ENCODE measurements at places on chromosomes 16 and 17.

- DNase-seq: no peak
Measured at GRCh38 chr16:72876221-72876620, 171.7 kb downstream of the ZFHX3 start.

- no peak for DNase-seq
Measured at GRCh38 chr16:4646773-4647643, 22.4 kb downstream of the MGRN1 start.

- no peak for DNase-seq
Measured at GRCh38 chr16:6602405-6602804, 730.2 kb upstream of the RBFOX1 start.

- no peak for DNase-seq
Measured at GRCh38 chr17:81245024-81245664, 6.0 kb downstream of the NDUFAF8 start.

GRCh38 chr17:83125515-83126274, 46.3 kb downstream of the METRNL start:
- no peak for DNase-seq

DNA sequence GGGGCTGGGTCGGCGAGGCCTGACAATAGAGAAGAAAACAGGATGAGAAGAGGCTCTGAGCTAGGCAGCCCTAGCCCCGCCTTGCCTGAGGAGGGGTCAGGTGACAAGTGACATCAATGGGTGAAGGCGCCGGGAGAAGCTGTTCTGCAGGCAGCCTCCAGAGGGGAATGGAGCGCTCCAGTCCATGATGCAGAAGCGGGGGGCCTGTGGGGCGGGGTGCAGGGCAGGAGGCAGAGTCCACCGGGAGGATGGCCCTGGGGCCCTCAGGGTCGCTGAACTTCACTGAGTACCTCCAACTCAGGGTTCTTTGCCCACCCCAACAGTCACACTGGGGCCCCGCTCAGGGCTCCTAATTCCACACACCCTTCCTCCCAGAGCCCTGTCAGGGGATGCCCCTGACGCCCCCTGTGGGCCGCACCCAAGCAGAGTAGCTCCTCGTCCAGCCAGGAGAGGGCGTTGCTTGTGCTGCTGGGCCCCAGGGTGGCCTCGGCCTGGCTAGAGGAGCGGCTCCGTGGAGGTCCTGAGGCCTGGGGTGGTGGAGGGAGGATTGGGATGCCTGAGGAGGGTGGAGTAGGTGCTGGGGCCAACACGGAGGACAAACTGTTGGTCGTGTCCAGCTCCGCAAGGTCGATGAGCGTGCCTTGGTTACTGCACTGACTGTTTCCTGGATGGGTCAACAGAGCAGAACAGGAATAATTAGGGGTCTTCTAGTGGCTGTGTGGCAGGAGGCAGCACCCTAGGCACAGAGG, 20.8 kb downstream of the GGA3 start:
- no peak for DNase-seq

DNA sequence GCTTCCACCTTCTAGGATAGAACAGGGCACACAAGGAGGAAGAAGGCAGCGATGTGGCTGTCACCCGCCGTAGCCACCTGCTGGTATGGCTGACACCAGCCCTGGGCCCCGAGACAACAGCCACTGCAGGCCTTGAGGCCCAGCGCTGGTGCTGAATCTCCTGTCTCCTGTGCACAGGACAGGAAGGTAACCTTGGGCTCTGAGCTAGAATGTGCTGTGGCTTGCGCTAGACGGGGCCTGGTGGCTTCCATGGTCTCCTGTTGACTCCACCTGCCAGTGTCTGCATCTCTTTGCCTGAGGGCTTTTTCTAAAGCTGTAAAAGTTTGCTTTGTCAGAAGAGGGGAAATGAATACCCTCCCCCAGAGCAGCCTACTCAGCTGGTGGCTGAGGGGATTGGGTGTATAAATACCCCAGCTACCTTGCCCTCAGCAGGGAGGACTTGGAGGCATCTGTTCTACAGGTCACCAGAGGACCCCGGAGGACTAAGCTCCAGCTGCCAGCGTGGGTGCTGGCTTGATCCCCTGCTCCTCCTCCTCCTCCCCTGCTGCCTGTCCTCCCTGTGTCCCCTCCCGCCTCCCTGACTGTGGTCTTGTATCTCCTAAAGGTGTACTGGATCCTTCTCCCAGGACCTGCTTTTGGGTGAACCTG, 76.1 kb upstream of the SDK2 start:
- no peak for DNase-seq

GRCh38 chr17:35293151-35293847, 50.4 kb downstream of the SLFN5 start:
- DNase-seq: no peak

GRCh38 chr17:82118168-82118814, 20.3 kb upstream of the FASN start:
- no peak for DNase-seq

- no peak for DNase-seq
Measured at GRCh38 chr17:45117848-45118646, 14.3 kb downstream of the PLCD3 start.

GRCh38 chr16:10114409-10114808, 67.8 kb downstream of the GRIN2A start:
- no peak for DNase-seq

- DNase-seq: peak; percentile 33
Measured at GRCh38 chr17:44522883-44523671, 19.9 kb upstream of the GPATCH8 start.

- DNase-seq: no peak
Measured at GRCh38 chr16:81657224-81657623, 121.9 kb upstream of the PLCG2 start.

DNA sequence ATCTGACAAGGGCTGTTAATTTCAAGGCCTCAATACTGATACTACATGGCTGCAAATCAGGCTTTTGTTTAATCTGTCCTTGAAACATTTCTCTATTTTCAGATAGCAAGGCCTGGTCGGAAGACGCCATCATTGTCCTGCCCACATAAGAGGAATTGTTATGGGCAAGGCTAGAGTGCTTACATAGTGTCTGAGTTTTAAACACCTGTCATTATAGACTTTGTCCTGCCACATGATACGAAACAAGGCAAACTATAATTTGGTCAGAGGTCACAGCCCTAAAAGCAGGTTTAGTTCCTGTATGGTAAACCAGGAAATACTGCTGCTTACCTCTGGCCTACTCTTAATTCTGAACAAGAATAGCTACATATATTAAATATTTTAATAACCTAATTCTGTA, 104.4 kb downstream of the SSH2 start:
- no peak for DNase-seq

- DNase-seq: no peak
Measured at GRCh38 chr16:11612665-11613025, 25.9 kb upstream of the LITAF start.

GRCh38 chr16:87829622-87829980, 39.7 kb downstream of the SLC7A5 start:
- no peak for DNase-seq

DNA sequence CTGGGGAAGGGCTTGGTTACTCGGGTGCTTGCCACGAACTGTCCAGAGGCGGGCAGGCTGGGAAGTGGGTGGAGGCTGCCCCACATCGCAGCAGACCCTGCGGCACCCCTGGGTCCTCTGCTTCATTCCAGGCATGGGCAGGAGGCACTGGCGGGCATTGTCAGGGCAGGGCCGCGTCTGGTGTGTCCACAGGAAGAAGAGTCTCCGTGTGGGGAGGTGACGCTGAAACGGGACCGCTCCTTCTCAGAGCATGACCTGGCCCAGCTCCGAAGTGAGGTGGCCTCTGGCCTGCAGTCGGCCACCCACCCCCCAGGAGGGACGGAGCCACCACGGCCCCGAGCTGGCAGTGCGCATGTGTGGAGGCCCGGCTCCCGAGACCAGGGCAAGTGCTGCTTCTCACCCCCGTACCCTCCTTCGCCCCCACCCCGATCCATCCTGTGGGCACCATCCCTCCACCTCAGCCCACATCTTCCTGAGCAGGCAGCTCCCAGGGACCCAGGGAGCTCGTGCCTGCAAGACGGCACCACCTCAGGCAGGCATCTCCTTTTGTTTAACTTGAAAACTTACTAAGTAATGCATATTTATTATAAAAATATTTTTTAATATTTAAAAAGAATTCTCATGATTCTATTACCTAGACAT, 14.3 kb upstream of the TCF25 start:
- no peak for DNase-seq

DNA sequence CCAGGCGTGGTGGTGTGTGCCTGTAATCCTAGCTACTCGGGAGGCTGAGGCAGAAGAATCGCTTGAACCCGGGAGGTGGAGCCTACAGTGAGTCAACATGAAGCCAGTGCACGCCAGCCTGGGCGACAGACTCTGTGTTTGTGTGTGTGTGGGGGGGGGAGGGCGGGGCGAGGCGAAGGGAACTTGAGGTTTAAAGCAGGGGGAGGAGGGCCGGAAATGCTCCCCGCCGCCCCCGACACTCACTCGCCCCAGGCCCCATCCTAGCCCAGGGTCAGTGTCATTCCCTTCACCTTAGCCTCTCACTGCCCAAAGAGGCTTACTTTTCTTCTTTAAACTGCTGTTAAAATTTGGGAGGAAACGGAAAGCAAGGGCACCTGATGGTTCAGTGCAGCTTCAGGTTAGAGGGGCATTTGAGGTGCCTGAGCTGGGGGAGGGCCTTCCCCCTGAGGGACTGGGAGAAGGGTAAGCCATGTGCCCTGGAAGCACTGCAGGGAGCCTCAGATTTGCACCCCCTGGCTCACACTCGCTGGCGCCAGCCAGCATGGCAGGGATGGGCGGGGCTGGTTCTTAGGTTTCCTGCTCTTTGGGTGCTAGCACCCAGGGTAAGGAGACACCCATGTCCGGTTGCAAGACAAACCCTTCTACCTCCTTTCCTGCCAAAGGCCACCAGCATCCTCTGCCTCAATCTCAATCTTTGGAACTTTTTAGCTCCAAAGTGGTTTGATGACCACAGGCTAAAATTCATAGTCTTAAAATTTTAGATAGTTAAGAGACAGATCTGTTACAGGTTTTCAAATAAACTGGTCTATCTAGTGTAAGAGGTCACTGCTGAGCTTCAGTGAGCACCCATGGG, 2.2 kb upstream of the LIMD2 start:
- DNase-seq: no peak

DNA sequence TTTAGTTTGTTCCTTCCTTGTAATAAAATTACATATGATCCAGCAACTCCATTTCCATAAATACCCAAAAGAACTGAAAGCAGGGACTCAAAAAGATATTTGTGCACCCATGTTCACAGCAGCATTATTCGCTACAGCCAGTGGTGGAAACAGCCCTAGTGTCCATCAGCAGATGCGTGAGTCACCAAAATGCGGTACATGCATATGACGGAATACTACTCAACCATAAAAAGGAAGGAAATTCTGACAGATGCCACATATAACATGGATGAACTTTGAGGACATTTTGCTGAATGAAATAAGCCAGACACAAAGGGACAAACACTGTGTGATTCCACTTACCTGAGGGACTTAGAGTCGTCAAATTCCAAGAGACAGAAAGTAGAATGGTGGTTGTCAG, 9.1 kb upstream of the SLC47A2 start:
- no peak for DNase-seq

DNA sequence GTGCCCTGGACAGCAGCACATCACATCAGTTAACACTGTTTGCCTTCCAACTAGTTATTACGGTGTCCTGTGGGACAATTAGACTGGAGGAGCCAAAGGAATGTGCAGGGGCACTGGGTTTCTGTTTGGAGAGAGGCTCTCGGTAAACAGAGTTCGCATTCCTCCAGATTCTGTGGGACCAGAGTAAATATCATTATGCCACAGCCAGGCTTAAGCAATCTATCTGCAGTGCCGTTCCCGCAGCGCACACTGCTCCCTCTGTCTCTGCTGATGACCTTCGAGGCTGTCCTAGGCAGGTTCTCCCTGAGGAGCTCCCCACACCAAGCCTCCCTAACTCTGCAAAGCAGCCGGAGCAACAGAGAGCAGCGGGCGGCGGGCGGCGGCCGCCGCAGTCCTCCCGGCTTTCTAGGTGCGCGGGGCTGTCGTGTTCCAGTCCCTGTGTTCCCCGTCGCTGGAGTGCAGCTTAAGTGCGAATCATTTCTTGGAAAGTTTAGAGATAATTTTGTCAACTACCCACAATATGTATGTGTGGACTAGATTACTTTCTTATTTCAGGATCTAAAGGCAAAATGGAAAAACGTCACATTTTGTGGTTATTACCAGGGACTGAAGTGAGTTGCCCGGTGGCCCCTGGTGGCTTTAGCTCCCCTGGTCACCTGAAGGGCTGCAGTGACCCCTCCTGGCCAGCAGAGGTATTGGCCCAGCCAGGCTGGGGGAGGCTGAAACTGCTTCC, 43.3 kb downstream of the PGS1 start:
- peak; percentile 74 for DNase-seq

DNA sequence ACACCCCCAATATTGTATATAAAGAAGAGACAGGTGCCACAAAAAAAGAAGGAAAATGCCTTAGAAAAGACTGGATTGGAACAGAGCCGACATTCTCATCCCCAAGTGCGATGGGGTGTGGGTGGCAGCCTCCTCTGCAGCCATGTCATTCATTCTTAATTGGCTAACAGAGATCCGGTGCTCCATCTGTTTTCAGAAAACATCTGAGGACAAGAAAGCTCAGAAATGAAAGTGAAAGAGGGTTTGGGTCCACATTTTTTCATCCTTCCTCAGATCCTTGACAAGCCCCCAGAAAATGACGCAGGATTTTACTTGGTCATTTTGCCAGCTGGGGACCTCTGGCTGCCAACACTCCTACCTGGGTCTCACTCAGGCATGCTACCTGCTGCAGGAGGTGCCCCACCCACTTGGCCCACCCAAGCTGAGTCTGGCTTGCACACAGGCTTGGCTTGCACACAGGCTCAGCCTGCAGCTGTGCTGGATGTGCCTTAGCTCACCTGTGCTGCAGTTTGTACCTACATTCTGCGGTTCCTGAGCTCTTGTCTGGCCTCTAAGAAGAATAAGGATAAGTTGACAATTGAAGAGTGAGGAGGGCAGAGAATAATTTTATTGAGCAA, 21.9 kb downstream of the KIF2B start:
- no peak for DNase-seq

GRCh38 chr17:13478326-13478830, 123.4 kb downstream of the HS3ST3A1 start:
- DNase-seq: no peak

DNA sequence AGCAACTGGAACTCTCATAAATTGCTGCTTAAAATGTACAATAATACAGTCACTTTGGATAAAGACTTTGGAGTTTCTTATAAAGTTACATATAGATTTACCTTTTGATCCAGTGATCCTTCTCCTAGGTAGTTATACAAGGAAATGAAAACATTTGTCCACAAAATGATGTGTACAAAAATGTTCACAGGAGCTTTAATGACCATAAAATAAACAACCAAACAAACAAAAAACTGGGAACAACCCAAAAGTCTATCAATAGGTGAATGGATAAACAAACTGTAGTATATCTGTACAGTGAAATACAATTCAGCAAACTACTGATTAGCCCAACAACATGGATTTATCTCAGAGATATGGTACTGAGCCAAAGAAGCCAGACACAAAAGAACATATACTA, 37.6 kb downstream of the TTLL6 start:
- DNase-seq: no peak

Measured in NCI-H2081 (cell line).